ENCODE measurements at places on chromosomes 6 and 20.

DNA sequence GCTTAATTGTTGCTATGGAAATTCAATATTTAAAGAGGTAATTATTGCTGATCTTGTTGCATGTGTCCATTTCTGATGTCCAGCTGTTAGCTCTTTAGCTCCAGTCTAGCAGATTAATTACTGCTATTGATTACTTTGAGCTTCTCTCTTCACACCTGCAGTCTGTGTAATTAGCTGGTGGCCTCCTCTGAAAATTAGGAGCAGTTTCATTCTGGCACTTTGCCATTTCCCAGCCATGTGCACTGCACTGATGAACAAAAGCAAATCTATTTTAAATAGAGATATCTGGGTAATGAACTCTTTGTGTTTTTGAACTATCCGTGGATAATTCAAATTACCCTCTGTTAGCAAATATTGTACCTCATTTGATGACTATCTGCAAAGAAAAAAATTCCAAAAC, 275.9 kb downstream of the RNF144B start:
- DNase-seq: no peak

DNA sequence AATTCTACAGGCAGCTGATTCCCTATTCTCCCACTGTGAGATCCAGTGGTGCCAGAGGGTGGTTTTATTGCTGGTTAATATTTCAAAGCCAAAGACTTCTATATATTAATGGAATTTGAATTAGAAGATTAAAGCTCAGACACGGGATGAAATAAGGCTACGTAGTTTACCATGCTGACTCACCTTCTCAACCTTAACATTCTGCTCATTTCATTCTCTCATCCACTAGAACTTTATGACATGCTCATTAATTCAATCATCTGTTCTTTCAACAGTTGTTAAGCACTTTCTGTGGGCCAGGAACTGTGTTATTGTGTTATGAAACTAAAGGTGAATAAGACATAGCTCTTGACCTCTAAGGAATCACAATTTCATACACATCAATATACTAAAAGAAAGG, 456.9 kb upstream of the MAP3K7 start:
- DNase-seq: no peak

DNA sequence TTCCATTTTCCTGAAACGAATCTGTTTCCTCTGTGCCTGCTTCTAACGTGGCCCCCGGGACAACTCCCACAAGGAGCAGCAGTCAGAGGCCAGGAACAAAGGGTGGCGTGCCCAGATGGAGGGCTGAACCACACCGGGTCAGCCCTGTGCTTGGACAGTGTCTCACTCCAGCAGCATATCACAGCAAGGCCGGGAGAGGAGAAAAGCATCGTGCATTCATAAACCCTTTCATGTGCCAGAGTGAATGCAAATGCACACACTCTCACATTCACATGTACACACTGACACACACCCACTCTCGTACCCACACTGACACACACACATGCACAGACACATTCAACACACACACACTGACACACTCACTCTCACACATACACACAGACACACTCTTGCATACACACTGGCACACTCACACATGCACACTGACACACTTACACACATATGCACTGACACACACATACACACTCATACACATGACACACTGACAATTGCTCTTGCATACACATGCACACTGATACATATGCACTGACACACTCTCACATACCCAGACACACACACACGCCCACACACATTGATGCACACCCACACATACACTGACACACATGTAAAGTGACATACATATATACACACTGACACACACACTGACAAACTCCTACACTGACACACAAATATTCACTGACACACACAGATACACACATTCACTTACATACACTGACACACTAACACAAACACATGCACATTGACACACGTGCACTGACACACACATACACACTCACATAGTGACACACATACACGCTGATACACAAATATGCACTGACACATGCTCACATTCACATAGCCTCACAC, 237.0 kb downstream of the LRFN2 start:
- DNase-seq: no peak

DNA sequence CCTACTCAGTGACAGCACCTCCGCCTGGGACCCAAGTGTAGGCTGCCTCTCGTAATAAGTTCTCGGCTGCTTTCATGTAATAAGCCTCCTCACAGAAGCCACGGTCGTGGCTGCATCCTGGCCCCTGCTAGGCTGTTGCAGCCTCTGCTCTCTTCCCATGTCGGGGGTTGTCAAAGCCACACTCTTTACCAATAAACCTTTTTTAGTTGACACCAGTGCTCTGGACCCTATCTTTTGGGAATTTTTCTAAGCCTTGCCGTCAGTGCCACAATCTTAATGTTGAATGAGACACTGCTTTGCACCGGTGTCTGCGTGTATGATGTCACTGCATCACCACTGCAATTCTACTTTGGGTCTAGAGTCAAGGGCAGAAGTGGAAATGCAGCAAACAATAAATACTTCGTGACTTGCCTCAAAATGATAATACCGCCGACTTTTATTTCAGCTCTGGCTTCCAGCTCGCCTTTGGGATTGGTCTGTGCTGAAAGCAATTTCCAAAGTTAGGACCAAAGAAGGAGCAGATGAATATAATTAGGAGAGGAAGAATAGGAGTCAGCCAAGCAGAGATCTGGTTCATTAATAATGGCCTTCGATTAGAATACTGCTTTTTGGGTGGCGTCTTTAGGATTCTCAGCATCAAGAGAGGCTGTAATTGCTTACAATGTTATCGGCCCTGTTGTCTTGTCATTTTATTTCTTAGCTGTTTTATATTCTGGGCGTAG, 57.6 kb upstream of the CCN6 start:
- no peak for DNase-seq

DNA sequence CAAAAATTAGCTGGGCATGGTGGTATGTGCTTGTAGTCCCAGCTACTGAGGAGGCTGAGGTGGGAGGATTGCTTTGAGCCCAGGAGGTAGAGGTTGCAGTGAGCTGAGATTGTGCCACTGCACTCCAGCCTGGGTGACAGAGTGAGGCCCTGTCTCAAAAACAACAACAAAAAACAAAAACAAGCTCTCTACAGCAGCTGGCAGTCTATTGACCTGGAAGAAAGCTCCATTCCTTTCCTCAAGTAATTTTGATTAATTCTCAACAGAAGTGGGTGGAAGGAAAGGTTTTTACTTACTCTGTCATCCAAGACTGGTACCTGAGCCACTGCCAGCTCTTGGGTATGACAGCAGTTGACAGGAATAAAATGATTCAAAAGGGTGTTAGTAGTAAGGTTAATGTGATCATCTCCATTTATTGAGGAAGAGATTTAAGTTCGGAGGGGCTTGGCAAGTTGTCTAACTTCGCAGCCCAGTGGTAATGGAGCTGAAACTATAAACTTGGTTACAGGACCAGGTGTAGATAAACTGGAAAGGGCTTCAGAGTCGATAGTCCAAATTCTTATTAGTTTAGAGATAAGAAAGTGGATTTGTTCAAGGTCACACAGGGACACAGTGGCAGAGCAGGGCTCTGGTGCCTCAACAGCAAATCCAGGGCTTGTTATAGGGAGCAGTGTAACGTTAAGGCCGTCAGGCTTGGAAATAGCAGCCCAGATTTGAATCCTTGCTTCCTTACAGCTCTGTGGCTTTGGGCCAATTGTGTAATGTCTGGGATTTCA, 14.8 kb downstream of the SRSF3 start:
- peak; percentile 35 for DNase-seq

DNA sequence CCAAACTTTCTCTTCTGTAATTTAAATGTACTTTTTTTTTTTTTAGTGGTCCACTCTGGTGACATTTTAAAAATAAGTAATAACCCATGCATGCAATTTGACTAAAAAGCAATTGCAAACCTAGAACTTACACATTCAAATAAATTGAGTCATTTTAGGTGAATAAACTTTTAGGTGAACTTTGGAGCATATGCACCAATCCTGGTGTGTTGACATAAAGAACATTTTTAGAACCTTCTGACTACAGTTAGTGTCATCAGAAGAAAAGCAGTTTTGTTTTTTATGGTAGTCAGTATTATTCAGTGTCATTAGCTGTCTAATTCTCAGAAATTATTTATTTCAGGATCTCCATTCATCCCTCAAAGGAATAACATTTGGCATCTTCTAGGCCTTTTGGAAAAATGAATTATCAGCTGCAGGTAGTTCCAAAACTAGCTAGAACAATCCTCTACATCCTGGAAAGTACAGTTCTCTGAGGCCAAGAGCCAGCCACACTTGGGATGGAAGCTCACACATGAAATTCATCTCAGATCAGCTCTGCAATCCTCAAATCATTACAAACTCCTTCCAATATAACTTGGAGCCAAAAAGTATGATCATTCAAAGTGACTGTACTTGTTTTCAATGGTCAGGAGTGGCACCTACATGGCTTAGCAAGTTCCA, 38.5 kb upstream of the SIM1 start:
- DNase-seq: no peak

GRCh38 chr20:59992526-59993084, 34.4 kb downstream of the CDH26 start:
- no peak for DNase-seq

DNA sequence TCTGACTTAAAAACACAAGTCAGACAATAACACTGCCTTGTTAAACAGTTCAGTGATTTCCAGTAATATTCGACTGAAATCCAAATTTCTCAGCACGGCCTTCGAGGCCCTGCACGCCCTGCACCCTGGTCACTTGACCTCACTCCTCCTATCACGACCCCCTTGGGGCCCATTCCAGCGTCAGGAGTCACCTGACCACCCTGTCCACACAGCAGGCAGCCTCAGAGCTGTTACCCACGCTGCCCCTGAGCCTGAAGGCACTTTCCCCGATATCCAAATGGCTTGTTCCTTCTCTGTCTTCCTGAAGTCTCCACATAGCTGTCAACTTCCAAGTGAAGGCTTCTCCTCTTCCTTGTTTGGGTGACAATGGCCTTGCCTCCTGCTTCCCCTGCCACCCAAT, 33.1 kb upstream of the SMOC2 start:
- DNase-seq: no peak

DNA sequence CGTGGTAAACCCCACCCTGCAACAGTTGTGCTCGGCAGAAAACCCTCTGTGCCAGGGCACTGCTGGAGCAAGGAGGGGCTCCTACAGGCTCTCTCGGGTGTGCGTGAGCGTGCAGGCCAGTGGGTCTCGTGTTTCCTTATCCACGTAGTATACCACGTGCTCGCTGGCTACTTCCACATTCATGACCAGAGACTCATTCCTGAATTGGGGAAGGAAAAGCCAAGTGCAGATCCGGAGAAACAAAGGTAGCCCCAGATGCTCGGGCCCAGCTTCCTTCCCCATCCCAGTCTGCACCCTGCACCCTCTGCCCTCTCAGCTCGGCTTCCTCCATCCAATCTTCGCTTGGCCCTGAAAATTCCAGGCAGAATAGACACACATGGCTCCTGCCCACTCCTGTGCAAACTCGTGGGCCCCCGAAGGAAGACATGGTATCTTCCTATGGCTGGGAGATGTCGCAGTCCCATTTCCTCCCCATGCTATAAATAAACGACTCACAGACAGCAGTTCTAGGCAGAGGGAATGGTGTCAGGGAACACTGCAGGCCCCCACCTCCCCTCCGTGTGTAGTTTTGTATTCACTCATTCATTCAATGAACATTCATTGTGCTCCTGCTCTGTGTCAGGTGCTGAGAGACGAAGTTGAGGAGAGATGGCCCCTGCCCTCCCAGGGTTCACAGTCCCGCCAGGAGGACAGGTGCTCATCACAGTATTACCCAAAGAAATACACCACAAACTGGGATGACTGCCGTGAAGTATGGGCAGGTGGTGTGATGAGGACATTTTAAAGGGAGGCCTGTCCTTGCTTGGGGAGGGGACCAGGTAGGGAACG, 29.6 kb downstream of the NPEPL1 start:
- DNase-seq: peak; percentile 8

- DNase-seq: no peak
Observed at GRCh38 chr20:45105317-45105716, 4.4 kb upstream of the KCNS1 start.

DNA sequence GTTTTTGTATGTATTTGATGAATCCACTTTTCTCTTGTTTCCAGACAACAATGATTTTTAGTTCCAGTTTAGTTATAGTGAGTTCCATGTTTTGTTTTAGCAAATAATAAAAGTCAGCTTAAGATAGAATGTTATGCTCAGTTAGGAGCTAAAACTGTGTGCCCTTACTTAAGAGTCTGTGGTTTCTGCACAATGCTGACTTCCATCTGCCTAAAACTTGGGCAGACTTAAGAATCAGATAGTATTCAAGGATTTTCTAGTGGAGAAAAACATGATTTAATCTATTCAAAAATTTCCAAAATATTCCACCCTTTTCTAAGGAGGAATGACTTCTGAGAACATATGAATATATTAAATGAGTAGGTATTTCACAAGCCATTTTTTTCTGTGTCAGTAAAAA, 32.8 kb downstream of the LAMA4 start:
- DNase-seq: no peak

- DNase-seq: no peak
Observed at GRCh38 chr6:143195349-143195845, 134.7 kb downstream of the AIG1 start.

DNA sequence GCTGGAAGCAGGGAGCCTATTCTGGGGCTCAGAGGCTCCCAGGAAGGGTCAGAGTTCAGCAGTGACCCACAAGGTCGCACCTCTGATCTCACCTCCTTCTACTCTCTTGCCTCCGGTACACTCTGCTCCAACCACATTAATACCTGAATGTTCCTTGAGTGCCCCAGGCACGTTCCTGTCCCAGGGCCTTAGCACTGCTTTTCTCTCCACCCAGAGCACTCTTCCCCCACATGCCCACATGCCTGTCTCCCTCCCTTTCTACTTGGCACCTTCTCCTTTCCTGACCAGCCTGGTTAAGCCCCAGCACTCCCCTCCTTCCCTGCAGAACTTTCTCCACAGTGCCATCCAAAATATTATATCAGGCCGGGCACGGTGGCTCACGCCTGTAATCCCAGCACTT, 13.4 kb downstream of the KCNB1 start:
- no peak for DNase-seq

DNA sequence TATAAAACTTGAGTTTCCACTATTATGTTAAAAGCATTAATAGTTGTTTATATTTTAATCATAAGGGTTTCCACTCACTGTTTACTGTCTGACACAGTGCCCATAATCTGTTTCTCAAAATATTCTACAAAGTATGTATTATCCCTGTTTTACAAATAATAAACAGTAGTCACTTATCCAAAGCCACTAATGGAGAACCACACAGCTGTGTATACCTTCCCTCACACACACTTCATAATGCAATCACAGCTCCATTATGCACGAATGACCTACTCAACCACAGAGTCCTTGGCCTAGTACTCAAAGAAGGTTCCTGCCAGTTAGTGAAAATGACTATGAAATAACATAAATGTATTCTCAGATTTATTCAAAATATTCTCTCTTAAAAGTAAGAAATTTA, 103.1 kb downstream of the EPB41L2 start:
- no peak for DNase-seq

- DNase-seq: no peak
Observed at GRCh38 chr6:25899580-25900408, 25.8 kb upstream of the SLC17A3 start.

DNA sequence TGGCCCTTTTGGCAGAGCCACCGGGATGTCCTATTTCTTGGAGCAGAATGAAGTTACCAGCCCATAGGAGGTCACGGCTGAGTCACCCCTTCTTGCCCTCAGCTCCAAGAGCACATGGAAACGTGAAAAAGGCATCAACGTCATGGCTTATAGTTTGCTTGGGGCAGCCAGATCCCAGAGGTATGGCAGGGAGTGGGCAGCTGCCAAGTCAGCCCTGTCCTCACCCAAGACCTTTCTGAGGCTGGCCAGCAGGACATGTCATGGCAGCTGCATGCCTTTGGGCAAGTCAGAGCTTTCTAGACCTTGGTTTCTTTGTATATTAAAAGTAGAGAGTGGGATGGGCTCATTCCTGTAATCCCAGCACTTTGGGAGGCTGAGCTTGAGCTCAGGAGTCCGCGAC, 8.2 kb upstream of the MDFI start:
- DNase-seq: no peak

All from body of pancreas (tissue), 4 donors.